ENCODE measurements at places on chromosomes 6 and 20.
A peak's percentile ranks its signal among the peaks of the same experiment; 100 is the strongest.

DNA sequence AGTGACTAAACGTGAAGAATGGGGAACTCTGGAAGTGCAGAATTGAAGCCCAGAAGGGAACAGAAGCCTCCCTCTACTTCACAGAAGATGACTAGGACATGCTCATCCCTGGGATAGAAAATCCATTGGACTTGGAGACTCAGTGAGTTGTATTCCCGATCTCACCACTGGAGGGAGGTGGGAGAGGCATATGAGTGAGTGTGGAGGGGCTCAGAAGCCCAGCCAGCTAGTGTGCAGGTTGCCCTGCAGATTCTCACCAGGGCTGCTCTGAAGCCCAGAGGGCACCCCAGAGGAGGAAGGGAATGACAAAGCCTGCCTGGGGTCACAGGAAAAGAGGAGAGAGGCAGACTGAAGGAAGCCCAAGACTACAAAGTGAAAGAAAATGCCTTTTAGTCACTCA lies 42.1 kb upstream of the HLA-E start:
- DNase-seq, result peak; percentile 32

- no peak for DNase-seq
These were observed 205.3 kb upstream of the ASCC3 start for GRCh38 chr6:101086473-101086872.

DNA sequence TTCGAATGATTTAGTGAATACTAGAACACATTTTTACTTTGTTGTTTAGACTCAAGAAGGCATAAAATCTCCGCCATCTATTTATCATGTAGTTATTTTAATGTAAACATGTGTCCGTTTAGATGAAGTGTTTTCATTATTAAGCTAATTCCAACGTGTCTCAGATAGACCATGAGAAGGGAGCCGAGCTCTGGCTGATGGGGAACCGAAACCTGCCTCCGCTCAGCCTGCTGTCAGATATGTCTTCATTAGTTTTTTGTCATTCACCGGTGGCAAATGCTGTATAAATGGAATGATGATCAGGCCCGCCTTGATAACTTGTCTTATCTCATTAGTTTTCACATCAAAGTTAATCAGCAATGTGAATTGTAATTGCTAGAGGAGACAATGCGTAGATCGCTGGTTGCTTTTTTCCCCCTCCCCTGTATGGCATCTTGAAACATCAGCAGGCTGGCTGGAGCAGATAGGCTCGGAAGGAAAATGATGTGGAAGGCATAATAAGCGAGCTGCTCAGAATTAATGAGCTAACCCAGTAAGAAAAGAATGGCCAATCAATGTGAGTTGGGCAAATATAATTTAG lies 136.4 kb downstream of the LINC00237 start:
- DNase-seq, result no peak

- DNase-seq, result peak; percentile 91
These were observed 109.5 kb upstream of the CLDN20 start for GRCh38 chr6:155154158-155154830.

GRCh38 chr6:152472325-152472724 lies 164.8 kb downstream of the SYNE1 start:
- no peak for DNase-seq

GRCh38 chr20:6919792-6920468 lies 152.4 kb downstream of the BMP2 start:
- no peak for DNase-seq

- peak; percentile 55 for DNase-seq
These were observed 3.3 kb downstream of the CEBPB start for GRCh38 chr20:50193836-50194421.

- DNase-seq, result no peak
These were observed 16.9 kb downstream of the TDRD6 start for GRCh38 chr6:46704562-46704961.

DNA sequence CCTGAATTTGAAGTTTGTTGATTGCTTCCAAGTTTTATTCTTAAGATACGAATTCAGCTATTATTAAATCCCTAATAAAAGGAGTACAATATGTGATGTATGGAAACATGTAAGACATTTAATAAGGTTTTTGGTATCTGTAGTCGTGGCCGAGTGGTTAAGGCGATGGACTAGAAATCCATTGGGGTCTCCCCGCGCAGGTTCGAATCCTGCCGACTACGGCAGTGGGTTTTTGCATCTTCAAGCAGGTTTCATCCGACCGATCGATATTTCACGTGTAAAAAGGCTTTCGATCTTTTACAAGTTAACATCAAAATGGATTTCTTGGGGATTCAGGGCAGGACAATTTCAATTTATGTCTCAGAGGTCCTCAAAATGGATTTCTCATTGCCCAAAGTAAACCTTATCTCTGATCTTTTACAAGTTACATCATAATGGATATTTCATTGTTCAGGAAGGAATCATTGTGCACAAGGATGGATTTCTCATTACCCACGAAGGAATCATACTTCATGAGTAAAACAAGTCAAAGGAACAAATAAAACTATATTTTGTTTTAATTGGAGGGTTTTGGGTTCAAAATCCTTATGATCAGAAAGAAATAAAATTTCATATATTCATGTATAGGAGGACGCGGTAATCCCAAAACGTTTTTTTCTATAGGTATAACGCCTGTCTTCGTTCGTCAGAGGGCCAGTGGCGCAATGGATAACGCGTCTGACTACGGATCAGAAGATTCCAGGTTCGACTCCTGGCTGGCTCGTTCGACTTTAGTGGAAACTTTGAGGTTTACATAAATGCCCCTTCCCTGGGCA lies 37.3 kb upstream of the BTN3A2 start:
- peak; percentile 86 for DNase-seq

DNA sequence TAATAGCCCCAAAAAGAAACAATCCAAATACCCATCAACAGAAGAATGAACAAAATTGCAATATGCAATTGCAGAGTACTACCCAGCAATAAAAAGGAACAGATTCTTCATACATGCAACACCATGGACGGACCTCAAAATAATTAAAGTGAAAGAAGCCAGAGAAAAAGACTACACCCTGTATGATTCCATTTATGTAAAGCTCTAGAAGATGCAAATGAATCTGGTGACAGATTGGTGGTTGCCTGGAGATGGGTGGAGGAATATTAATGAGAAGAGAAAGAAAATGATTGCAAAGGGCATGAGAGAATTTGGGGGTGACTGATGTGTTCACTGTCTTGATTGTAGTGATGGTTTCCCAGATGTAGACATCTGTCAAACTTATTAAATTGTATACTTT lies 51.8 kb downstream of the HECA start:
- no peak for DNase-seq

DNA sequence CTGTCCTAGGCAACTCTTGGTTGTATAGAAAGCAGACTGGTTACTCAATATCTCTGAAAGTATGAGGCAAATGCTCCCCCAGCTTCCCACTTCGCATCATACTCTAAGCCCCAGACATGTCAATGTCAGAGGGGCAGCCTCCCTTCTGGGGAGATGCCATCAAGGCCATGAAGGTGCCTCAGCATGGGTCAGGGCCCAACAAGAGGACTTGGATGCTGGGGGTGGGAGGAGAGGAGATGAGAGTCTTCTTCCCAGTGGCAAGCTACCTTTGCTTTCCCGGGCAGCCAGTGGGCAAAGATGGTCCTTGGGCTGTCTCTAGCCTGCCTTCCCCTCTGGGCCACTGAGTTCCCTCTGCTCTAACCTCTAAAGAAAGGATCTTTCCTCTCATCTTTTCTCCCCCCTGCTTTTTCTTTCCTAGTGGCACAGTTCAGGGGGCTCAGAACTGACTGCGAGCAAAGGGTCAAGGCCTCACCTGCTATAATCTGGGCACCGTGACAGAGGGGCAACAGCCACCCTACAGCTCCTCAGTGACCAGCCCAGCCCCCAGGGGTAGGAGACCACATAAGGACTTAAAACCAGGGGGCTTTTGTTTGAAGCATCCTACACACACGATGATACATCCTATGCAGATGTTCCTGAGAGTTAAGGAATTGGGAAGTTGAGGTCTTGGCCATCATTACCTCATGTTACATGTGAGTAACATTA lies 26.2 kb downstream of the MOCS1 start:
- DNase-seq, result no peak

DNA sequence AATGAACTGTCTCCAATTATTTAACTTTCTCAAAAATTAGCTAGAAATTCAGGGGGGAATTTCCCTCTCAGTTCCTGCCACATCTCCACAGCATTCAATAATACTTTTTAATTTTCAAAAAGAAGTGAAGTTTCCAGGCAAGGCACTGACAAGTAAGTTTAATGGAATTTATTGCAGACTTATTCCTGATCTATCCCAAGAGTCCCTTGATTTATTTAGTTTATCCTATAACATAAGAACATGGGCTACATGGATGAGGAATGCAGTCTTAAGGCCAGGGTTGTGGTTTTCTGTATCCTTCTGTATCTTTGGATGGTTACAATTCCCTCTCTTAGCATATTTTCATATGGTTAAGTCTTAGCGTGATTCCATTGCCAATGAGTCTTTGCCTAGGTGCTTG lies 126.5 kb downstream of the TSHZ2 start:
- no peak for DNase-seq

DNA sequence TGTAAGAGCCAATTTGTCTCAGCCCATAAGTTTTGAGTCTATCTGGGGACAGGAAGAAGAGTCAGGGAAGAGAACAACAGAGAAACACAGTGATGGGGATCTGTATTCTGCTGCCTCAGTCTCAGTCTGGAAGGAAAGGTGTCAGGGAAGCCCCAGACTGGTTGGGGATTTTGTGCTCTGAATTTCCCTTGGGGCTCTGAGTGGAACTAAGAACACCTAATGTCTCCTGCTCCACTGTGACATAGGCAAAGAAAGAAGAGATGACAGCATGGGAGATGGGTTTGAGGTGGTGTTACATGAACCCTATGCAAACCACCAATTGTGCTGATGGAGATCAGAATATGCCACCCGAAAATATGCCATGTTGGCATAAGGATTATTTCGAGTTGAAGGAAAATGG lies 139.5 kb upstream of the MYLIP start:
- DNase-seq, result no peak

GRCh38 chr6:75853806-75854205 lies 104.8 kb downstream of the MYO6 start:
- DNase-seq, result no peak

- DNase-seq, result no peak
These were observed 11.2 kb downstream of the SDCBP2 start for GRCh38 chr20:1317545-1318255.

GRCh38 chr20:10648651-10649050 lies 25.1 kb downstream of the JAG1 start:
- peak; percentile 85 for DNase-seq

GRCh38 chr6:43740321-43740960 lies 29.6 kb upstream of the VEGFA start:
- DNase-seq, result no peak

- DNase-seq, result peak; percentile 11
These were observed 205.7 kb downstream of the DOK5 start for GRCh38 chr20:54680872-54681619.

GRCh38 chr6:157652601-157653363 lies 170.3 kb upstream of the SNX9 start:
- no peak for DNase-seq

DNA sequence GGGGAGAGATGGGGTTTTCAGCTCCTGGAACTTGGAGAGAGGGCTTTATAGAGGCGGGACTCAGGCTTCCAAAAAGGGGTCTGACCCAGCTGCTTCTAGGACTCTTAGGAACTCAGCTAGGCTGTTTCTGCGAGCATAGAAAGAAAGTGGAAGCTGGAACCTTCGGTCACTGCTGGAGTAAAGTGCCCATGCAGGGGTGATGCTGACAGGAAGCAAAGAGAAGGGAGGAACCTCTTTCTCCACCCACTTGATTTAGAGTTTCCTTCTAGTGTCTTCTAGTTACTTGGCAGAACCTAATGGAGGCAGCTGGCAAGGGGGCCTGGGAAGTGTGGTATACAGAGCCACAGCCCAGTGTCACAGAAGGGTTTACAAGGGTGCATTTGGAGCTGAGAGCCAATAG lies 283.6 kb downstream of the QKI start:
- DNase-seq, result no peak

GRCh38 chr6:87139236-87139635 lies 16.1 kb upstream of the ZNF292 start:
- DNase-seq, result peak; percentile 61

GRCh38 chr6:138517635-138518034 lies 18.3 kb upstream of the NHSL1 start:
- DNase-seq, result peak; percentile 24

- no peak for DNase-seq
These were observed 590.6 kb upstream of the PTCHD4 start for GRCh38 chr6:48701572-48701971.

DNA sequence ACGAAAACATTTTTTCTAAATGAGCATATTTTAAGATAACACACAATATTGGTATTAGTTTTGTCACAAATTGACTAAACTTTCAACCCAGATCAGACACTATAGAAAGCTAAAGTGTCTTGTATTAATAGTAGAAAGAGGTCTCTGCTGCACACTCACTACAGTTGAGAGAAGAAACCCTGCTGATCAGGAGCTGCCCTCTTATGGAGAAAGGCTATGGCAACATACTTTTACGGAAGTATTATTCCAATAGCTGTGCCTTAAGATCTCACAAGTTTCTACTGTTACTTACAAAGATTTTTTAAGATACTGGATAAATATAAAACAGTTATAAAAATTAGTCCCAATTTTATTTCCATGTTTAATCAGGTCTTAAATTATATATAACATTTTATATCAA lies 155.7 kb downstream of the RIMS1 start:
- no peak for DNase-seq

- DNase-seq, result no peak
These were observed 408.1 kb upstream of the MARCKS start for GRCh38 chr6:113449051-113449450.

- no peak for DNase-seq
These were observed 156.1 kb downstream of the ADAT2 start for GRCh38 chr6:143294265-143294860.

- DNase-seq, result peak; percentile 62
These were observed at the start of gene LAMA4 for GRCh38 chr6:112253841-112254816. Gene LAMA4 (minus strand): TSS chr6:112254567. CDS start chr6:112254150, 417 bp downstream.
